ENCODE measurements at places on chromosomes 11 and 22.

- no peak for DNase-seq
These were observed 34.7 kb downstream of the LDHAL6A start for GRCh38 chr11:18490319-18490718.

DNA sequence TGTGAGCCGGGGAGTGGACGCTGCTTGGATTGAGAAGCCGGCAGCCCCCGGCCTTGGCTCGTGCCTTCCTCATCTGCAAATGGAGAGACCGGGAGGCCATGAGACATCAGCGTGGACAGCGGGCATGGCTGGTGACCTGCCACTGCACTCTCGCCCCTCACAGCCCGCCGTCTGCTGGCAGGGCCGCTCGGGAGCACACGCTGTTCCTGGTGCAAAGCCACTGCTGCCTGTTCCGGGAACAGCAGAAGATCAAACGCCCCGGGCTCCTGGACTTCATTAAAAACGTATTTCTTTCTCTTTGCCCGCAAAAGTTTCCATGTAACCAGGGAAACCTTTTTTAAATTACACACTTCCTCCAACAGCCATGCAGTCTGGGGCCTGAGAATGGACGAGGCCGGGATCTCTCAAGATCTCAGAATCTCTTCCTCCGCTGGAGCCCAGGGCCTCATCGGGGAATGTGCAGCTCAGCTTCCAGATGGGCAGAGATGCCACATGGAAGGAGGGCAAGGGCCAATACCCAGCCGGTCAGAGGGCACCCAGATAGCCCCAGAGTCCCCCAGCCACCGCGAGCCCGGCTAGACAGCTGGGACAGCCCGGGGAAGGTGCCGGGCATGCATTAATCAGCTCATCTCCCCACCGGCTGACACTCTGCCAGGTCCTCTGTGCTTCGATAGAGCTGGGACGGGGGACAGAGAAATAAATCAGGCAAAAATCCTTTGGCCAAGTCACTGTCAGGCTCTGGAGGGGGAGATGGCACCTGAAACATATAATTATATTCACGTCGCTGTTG lies 62.8 kb upstream of the PRR5 start:
- peak; percentile 36 for DNase-seq

DNA sequence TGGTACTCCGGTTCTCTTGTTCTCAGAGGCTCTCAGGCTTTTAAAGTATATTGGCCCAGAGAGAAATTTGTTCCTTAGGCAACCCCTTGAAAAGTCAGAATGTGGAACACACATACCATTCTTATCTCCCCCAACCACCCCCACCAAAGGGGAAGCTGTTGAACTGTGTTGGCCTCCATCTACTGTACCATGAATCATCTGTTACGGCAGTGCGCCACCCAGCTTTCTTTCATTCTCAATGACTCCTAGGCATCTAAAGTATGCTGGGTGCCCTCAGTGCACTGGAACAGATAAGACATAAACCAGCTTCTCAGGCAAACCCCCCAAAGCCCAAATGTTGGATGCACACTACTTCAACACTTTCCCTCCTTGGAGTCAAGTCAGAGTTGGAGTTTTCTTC lies 696.2 kb upstream of the TENM4 start:
- no peak for DNase-seq

DNA sequence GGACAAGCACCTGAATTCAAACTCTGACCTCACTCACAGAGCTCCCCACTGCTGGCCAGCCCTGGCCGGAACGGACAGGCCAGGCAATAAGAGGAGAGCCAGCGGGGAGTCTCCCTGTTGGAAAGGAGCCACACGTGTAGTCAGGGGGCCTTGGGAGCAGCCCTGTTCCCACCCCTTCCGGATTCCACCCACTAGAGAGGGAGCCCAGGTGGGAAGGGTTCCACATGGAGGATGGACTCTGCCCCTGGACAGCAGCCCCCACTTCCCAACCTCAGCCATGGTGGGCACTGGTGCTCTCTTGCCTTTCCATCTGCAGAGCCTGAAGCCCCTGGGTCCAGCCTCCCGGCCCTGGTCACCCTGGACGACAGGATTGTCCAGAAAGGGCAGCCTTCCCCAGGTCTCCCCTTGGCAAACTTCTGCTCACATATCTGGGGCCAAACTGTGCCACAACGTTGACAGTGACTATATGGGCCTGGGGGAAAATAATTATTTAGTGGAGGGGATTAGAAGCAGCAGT lies 7.5 kb upstream of the APOBEC3A start:
- DNase-seq = no peak

DNA sequence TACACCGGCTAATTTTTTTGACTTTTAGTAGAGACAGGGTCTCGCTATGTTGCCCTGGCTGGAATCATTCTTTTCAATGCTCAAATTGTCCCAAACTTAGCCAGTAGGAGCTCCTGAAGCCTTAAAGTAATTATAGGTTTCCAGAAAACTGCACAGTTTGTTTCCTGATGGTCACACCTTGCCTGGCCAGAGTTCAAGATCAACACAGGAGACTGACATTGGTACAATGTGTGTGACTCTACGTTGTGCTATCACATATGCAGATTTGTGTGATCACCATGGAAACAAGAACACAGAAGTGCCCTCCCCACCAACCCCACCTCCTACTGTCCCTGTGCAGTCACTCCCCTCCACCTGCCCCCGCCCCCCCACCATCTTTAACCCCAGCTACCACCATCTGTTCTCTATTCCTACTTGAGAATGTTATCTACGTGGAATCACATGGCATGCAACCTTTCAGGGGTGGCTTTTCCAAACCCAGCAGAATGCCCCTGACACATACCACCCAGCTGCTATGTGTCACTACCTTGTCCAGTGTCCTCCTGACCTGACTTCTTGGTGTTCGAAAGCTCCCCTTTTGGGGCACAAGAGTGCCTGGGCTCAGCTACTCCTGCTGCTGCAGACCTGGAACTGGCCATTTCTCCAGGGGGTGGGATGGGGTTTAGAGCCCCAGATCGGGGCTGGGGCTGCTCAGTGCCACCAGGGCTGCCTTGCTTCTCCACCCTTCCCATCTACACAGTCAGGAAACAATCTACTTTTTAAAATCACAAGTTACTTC lies 6.1 kb upstream of the NAP1L4 start:
- no peak for DNase-seq

DNA sequence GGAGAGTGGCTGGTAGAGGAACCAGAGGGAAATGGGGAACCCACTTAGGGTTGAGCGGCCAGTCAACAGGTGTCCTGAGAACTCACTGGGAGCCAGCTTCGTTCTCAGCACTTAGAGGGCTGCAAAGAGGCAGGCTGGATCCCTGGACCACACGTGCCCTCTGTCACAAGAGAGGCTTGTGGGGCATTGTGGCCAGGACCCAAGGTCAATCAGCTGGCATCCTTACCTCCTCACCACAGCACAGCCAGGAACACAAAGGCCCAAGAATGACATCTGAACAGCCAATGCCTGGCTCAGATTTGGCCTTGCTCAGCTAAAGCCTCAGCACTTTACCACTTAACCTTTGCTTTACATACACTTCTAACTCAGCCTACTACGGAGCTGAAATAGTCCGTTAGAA lies 7.4 kb downstream of the MAPK8IP1 start:
- no peak for DNase-seq

GRCh38 chr22:29306175-29306834 lies at the start of gene GAS2L1:
TSS of gene GAS2L1 (plus strand) at chr22:29306650. CDS start at chr22:29308106, 1,456 bp downstream.
- DNase-seq = peak; percentile 85

GRCh38 chr11:115544422-115544948 lies 40.3 kb upstream of the CADM1 start:
- DNase-seq = no peak

DNA sequence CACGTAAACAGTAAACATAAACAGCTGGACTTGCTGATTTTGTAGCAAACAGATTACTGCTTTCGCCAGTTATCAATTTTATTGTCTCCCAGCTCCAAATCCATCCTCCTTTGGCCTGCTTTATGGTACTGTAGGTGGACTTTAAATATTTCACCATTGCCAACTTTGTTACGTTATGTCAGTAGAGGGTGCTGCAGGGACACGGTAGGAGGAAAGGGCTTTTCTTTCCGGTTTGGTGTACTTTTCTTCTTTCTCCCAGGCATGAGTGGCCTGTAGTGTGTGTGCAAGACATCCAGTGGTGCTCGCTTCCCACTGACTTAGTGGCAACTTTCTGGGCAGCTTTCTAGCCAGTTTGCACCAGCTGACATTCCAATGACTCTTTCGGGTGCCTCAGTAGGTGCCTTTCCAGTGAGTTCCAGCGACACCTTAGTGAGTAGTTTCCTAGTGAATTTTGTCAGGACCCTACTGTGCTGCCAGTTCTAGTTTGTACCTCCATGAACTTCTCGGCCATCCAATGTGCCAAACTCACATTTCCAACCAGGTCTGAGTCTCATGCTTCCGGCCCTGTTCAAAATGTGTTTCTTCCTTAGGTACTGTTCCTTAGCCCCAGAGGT lies 267.6 kb upstream of the TENM4 start:
- DNase-seq = no peak

GRCh38 chr11:116656011-116656410 lies 116.8 kb downstream of the BUD13 start:
- DNase-seq = no peak

GRCh38 chr11:14312736-14313438 lies 46.1 kb downstream of the RRAS2 start:
- DNase-seq = no peak

DNA sequence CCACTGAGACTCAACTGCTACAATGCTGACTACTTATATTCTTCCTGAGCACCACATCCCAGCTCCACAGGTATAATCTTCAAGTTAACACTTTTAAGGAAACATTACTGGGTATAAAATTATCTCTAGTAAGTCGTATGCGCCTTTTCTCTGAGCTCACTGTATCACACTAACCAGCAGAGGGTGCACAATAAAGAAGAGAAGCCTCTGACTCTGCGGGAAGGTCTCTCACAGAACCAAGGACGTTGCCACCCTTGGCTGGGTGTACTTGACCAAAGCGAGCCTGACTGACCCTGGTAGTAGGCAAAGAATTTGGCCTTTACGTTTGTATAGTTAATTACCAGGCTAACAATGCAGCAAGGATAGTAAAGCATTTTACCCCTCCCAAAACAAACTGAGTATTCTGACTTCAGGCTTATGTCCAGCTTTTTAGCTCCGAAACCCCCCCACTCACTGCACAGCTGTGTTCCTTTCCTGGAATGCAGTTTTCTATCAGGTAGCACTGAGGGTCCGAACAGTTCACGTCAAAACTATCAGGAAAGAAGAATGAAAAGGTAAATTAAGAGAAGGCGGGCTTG lies at the start of gene BTBD18:
Gene BTBD18, minus strand, starts transcription at position 144 of the 578 bp plus-strand sequence. CDS start 631 bp downstream, outside the sequence.
- peak; percentile 60 for DNase-seq

DNA sequence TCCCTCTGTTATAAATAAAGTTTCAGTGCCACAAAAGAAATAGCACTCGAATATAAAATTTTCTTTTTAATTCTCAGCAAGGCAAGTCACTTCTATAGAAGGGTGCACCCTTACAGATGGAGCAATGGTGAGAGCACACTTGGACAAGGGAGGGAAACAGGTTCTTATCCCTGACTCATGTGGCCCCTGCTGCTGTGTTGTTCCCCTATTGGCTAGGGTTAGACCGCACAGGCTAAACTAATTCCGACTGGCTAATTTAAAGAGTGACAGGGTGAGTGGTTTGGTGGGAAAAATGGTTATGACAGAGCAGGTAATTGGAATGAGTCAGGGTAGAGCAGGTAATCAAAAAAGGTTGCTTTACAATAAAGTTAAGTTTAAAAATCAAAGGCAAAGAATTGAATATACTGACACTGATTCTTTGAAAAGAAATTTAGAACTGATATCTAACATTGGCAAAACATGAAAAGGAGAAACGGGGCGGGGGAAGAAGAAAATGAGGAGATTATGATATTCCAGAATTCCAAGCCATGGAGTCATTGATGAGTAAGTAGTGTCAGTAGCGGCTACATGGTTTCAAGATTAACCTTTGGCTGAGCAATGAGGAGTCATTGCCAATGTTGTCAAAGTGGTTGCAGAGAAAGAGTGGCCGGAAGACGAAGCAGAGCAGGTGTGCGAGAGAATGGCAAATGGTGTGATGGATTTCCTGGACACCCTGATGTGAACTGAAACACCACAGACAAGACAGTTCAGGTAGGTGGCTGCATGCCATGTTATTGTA lies 48.4 kb upstream of the MRGPRX1 start:
- DNase-seq = no peak

DNA sequence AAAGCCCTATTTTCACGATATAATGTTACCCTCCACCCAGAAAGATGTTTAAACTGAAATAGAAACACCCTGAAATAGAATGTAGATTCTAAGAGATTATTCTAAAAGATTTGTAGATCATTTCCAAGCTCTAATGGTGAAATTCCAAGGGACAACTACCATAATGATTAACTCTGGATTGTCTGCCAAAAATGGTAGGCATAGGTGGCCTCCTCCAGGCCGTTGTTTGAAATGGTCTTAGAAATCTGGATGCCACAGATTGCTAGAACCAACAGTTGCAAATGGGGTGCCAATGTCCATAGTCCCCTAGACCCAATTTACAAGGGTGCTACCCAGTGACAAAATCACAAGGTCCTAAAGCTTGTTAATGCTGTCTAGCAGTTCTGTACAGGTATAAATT lies 6.7 kb upstream of the SLC6A5 start:
- DNase-seq = no peak

GRCh38 chr11:130103296-130103814 lies 33.7 kb downstream of the APLP2 start:
- DNase-seq = peak; percentile 75

GRCh38 chr22:26273011-26273675 lies 103.9 kb downstream of the SEZ6L start:
- no peak for DNase-seq

DNA sequence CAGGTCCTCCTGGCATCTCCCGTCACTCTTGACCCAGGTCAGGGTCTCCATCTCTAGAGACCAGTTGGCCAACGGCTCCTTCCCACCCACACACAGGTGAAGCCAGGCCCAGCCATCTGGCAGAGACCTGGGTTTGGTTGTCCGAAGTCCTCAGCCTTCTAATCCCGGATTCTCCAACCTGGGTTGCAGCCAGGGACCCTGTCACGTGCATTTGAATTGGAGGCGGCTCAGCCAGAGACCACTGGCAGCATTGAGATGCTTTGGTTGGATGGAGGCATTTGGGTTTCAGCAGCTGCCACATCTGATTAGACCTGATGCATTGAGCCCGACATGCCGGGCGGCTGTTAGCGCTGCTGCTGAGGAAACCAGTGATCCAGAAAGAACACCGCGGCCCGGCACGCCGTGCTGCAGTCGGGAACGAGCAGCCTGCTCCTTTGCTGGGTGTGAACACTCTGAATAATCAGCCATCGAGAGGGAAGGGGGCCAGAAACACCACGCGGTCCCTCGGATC lies 163.2 kb downstream of the BRD1 start:
- no peak for DNase-seq

DNA sequence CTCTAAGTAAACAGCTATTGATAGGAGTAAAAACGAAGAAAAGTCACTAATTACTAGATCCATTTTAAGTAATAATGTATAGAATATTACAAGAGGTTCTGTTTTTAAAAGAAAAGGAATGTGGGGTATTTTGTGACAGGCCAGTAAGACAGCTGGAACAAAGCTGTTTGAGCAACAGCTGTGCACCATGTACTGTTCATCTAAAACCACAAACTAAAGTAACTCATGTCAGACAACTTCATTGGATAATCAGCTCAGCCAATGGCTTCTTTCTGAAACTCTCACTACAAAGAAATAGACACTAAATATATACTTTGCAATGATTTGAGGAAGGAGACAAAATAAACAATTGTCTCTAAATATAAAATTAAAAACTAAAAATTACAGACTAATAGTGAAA lies 16.1 kb downstream of the RRAS2 start:
- no peak for DNase-seq

- no peak for DNase-seq
These were observed 292.7 kb downstream of the OPCML start for GRCh38 chr11:133239575-133239974.

GRCh38 chr11:122711831-122712381 lies 56.4 kb downstream of the UBASH3B start:
- peak; percentile 98 for DNase-seq

GRCh38 chr11:126739499-126740145 lies 260.9 kb downstream of the KIRREL3 start:
- no peak for DNase-seq
